Metanephros (tissue), 2 donors: ENCODE measurements at places on chromosomes 2 and 18. TPM values are rescaled to one million over a fixed set of nuclear protein-coding genes. Genes with fewer than 3 reads are reported as not detected.

The IL1F10 gene
- not detected for total RNA-seq

The MATN3 gene
- total RNA-seq, result 1.5 TPM

The LYG2 gene
- not detected for total RNA-seq

The RFX8 gene
- total RNA-seq, result 2.5 TPM

The SERPINB10 gene
- 1.2 TPM for total RNA-seq

The WDR35 gene
- 18.7 TPM for total RNA-seq

The CROCC2 gene
- 0.18 TPM for total RNA-seq

The RTP5 gene
- not detected for total RNA-seq

The RNF125 gene
- 5.3 TPM for total RNA-seq

The ZRANB3 gene
- 13.0 TPM for total RNA-seq

The EVA1A gene
- total RNA-seq, result 34.6 TPM

The ZC3H15 gene
- total RNA-seq, result 43.0 TPM

The SERPINB11 gene
- total RNA-seq, result not detected

The ADRA2B gene
- 4.6 TPM for total RNA-seq
